ENCODE measurements at places on chromosomes 1 and 21.

- peak; percentile 48 for DNase-seq
Measured at GRCh38 chr21:43585924-43586413, 73.3 kb downstream of the HSF2BP start.

- DNase-seq = no peak
Measured at GRCh38 chr1:163538667-163539066, 216.9 kb downstream of the NUF2 start.

- no peak for DNase-seq
Measured at GRCh38 chr21:29238053-29238966, 60.4 kb upstream of the BACH1 start.

DNA sequence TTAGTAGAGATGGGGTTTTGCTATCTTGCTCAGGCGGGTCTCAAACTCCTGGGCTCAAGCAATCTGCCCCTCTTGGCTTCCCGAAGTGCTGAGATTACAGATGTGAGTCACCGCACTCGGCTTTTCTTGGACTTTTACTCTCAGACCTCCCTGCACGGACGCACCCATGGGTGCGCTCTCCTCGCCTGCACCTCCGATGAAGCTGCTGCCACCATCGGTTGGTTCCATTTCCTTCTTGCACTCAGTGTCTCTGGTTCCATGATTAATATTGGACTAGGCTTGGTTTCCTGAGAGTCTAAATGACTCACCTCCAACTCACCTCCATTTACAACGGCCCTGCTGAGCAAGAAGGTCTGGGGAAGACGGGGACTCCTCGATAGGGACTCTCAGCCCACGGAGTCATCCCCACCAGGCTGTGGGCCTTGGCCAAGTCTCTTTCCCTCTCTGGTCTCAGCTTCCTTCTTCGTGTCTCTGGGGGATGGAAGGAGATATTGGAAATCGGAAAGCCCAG lies 6.7 kb upstream of the TNFRSF8 start:
- DNase-seq = no peak

DNA sequence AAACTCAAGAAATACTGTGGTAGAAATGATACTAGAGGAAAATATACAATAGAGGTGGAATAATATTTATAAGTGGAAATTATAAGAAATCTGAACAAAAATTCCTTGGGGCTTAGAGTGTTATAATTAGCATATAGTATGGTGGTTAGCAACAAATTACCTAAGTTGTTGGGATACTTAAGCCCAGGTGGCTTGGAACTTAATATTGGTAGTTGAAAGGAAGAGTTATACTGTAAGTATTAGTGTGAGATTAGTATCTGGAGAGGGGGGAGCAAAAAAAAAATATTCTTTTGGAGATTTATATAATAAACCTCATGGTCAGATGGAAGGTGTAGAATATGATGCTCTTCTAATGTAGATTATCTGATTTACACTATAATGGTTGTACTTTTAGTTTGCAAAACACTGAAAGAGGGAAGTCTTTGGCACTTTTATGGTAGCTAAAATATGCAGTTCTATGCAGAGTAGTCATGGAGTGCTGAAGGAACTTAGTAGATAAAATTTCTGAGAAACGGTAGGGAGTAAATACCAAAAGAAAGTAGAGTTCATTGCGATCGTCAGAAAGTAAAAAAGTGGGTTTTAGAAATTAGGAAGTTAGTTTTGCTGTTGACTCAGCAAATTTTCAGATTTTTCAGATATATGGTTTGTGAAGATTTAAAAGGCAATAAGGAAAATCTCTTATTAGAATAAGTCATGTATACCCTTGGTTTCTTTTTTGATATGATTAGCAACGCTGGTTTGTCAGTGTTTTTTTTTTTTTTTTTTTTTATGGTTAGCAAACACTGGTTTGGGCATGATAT lies 45.7 kb downstream of the MTF2 start:
- no peak for DNase-seq

- peak; percentile 30 for DNase-seq
Measured at GRCh38 chr1:33001282-33001681, 35.4 kb downstream of the AK2 start.

GRCh38 chr1:85240643-85241042 lies 18.8 kb downstream of the C1orf52 start:
- DNase-seq = no peak

DNA sequence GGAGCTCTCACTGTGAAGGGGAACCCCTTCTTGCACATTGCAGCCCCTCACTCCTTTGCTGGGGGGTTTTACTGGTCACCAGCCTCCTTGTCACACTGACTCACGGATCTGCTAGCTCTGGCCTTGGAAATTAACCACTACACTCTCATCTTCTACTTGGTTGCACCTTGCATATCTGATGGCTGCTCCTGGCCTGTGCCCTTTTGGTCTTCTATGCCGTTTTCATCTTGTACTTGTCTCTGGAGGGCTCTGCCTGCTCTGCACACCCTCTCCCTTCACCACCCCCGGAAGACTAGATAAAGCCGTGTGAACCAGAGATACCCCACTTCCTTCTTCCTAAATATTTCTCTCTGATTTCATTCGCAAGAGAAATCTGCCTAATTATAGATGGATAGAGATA lies 44.6 kb downstream of the CD247 start:
- no peak for DNase-seq

GRCh38 chr1:217253351-217253750 lies 377.5 kb downstream of the GPATCH2 start:
- no peak for DNase-seq

GRCh38 chr1:94514095-94514727 lies 27.3 kb downstream of the F3 start:
- DNase-seq = peak; percentile 67

DNA sequence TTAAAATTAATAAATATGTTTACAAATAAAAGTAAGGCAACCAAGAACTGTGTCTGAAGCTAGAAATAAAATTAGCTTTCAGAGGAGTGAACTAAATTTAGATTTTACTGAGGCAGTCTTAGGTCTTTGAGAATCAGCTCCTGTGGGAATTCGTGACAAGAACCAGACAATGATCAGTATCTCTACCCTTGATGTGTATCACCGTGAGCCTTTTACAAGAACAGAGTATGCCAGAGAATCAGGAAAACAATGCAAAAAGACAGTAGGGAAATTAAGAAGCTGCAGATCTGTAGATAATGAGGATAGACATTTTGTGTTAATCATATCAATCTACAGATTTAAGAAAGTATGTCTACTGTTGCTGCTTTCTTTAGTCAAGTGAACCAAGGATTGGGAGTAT lies 351.0 kb downstream of the COL11A1 start:
- no peak for DNase-seq

DNA sequence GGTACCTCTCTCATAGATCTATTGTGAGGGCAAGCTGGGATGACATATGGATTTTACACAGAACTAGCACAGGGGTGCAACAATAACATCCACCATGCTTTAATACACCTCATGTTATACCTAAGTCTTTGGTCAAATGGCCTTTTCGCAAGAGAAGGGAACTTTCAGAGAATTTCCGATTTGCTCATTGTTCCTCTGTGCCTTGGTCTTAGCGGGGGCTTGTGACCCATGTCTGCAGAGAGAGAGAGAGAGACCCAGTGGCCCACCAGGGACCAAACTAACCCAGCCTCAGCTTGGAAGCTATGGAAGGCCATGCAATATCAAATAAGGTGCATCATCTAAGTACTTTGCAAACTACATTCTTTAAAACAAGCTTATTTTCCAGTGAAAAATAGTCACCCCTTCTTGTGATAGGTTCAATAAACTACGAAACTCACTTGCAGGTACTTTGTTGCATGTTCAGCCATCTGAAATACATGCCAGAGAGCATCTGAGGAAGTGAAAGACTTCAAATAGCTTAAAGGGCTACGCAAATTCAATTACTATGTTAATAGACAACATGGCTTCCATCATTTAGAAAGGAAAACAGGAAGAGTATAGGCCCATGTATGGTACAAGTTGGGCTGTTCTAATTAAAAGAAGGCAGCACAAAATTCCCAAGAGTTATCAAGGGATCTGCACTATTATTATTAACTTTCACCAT lies 100.7 kb downstream of the KCNN3 start:
- no peak for DNase-seq

DNA sequence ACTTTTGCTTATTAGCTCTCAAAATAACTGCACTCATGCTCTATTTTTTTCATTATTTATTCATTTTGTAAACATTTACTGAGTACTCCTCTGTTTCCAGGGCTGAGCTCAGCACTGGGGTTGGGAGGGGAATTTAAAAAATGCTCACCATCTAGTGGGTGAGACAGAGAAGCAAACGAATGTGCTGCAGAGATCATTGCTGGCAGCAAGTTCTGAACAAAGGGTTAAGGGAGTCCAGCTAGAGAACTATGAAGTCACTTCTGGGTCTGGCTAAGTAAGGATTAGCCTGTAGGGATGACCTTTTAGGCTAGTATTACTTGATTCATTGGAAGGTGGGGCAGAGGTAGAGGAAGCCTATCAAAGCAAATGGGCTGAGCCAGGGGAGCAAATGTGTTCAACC lies 99.1 kb upstream of the ZNF644 start:
- DNase-seq = no peak

GRCh38 chr1:168833801-168834224 lies 104.8 kb upstream of the DPT start:
- DNase-seq = no peak

- DNase-seq = peak; percentile 25
Measured at GRCh38 chr1:185917646-185918045, 183.5 kb downstream of the HMCN1 start.

DNA sequence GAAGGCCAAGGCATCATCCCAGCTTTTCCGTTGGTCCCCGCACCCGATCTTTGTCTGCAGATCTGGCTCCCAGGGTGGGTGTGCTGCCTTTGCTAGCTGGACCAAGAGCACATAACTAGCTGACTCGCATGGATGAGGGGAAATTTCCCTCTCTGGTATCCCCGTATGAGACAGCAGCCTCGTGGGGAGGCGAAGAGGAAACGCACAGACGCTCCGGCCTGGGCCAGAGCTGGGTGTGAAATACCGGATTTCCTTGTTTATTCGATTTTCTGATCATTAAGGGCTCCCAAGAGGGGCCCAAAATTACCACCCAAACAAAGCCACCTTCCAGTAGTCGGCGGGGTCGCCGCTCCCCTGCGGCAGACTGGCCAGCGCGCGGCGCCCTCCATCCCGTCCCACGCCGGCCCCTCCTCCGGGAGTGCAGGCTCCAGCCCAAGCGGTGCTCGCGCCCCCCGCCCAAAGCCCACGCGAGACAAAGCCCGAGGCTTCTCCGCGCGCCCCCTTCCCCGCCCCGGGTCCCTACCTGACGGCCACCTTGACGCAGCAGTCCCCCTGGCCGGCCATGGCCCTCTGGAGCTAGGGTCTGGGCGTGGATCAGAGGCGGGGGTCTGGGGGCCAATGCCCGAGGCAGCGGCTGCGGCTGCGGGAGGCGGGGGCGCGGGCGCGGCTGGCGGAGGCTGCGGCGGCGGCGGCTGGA lies 546 bp downstream of the KIF21B start:
- DNase-seq = peak; percentile 57

DNA sequence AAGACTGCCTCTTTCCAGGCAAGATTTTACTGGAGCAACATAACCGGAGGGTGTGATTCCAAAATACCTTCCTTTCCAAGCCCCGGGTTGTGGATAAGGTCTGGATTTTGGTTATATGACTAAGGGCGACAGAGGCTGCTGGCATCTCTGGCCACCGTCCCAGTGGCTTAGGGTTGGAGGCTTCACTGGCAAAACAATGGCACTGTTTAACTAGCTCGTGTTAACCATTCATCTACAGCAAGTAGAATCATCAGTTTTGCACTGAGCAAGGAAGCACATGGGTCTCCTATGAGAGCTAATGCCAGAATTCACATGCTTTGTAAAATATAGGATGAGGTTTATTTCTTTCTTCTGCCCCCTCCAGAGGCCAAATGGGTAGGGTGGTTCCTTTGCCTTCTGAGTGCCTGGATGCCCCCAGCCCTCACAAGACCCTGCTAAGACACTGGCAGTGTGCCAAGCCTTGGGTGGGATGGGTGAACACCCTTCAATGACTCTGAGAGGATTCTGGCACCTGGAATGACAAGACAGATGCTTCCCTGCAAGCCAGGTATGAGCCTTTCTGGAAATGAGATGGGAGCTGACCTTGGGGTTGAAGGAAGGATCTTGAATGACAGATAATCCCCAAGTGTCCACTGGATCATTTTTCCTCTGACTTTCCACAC lies 36.8 kb downstream of the DHCR24 start:
- DNase-seq = no peak

- DNase-seq = no peak
Measured at GRCh38 chr1:150960646-150961045, 14.0 kb downstream of the CERS2 start.

DNA sequence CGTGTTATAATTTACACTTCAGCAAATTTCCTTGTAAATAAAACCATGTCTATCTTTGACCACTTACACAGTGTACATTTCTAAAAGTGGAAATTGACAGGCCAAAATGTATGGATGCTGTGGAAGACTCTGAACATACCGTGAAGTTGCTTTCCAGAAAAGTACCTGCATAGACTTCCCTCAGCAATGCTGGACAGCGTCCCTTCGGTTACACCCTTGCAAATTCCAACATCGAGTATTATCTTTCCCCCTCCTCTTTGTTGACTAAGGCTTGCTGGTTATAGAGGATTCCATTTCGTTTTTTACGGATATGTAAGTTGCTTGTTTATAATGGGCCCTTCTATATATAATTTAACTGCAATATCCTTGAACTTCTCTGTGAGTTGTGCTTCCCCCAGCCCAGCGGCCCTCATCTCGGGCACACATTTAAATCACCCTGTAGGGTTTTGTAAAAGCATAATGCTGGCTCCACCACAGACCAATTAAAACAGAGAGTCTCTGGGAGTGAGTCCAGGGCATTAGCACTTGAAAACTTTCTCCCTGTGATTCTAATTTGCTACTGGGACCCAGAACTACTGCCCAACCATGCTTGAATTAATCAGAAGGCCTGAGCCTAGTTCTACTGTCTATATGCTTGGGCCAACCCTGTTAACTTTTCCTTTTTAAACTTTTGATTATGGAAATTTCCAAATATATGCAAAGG lies 230.3 kb downstream of the GRIK3 start:
- DNase-seq = no peak

- no peak for DNase-seq
Measured at GRCh38 chr1:219771080-219771479, 157.3 kb downstream of the SLC30A10 start.

DNA sequence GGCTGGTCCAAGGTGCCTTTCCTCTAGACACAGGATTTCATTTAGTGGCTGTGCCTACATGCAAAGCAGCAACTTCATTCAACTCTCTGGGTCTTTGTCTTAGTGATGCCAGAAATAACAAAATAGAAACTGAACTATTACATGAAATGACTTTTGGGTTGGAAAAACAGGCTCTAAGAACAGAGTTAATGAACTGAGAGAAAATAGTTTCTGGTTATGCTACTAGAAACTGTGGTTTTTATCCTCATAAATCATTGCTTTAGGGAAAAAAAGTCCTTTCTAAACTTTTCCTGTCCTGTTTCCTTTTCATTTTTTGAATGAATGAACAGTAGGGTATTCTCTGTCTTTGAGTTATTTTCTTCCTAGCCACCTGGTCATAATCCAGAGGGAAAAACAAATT lies 424.0 kb downstream of the KIF26B start:
- DNase-seq = no peak

Measured in NB4 (cell line).